MG63 (cell line): ENCODE measurements at places on chromosomes 12 and 14.

DNA sequence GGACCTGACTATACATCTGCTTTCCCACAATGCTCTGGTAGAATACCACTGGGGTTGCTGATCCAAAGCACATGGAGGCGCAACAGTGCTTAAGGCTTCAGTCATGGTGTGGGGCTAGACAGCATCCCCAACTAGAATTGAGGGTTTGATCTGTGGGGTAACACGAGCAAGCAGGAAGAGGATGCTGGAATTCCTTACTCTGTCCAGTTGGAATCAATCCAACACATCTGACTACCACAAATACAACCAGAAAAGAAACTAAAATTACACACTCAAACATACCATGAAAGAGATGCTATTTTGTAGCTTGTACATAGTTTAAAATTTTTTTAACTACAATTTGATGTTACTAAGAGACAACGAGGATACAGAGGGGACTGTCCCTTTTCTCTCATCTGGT lies 40.4 kb upstream of the GTF2A1 start:
- DNase-seq: no peak

- DNase-seq: no peak
These were observed 200.3 kb upstream of the NPAS3 start for GRCh38 chr14:32738206-32738871.

- DNase-seq: no peak
These were observed 21.6 kb downstream of the DAD1 start for GRCh38 chr14:22567437-22567836.

DNA sequence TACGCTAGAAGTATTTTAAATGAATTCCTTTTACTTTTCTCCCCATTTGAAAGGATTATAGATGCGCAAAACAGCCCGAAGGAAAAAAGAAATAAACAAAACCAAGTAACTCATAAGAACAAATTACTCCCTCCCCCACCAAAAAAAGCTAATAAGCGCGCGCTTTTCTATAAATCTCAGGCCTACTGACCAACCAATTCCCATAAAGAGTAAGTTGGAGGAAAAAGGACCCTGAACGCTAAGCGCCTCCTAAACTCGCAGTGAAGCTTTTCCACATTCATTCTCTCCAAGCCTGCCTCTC lies 588 bp downstream of the MBIP start:
- no peak for DNase-seq

DNA sequence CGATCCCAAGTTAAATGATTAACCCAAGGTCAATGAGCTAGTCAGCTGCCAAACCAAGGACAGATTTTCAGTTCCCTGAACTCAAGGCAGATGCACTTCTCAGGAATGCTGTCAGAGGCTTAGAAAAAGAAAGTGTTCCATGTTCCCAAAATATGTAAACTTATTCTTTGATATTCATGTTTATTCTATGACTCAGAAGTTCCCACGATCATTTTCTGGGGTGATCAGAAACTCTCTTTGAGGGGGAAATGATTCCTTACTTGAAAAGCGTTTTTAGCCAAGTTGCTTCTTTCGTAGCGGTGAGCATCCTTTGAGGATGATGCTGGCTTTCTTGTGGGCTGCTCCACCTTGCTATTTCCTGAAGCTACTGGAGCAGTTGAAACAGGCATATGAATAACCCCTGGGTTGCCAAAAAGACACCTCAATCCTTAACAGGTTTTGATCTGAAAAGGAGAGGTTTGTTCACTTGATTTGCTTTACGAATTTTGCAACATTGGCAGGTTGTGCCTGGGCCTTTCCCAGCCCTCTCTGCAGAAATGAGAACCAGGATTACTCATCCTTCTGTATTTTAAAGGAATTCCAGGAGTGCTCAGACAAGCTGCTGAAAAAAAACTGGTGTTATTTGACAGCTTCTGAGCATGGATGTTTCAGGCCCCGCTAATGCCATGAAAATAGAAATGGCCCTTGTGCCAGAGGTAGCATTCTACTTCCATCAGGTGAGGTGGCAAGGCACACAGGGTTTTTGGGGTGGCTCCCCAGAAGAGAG lies 121.4 kb upstream of the HIF1A start:
- DNase-seq: no peak

DNA sequence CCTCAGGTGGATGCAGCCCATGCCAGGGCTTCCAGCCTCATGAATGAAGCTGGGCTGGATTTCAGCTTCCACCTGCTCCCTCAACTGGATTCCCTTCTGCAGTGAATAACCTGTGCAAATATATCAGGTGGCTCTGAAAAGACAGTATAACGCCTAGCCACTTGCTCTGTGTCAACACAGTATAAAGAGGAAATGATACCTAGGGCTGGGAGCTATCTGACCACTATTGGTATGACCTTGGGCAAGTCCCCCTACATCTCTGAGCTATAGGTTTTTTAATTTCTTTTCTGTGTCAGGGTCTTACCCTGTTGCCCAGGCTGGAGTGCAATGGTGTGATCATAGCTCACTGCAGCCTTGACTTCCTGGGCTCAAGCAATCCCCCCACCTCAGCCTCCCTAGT lies 19.8 kb downstream of the ISM2 start:
- no peak for DNase-seq

DNA sequence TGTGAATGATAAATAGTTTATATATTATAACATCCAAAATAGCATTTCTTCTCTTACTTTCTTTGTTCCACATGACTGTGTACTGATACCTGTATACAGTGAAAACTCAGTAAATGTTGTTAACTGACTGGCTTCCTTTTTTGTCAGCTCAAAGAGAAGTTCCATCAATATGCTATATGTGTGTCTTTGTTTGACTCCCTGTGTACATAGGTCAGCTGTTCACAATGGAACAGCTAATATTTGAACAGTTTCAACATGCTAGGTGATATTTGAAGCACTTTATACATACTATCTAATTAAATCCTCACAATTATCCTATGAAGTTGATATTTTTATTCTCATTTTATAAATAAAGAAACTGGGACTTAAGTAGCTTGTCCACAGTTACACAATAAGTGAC lies 15.3 kb upstream of the KICS2 start:
- no peak for DNase-seq

DNA sequence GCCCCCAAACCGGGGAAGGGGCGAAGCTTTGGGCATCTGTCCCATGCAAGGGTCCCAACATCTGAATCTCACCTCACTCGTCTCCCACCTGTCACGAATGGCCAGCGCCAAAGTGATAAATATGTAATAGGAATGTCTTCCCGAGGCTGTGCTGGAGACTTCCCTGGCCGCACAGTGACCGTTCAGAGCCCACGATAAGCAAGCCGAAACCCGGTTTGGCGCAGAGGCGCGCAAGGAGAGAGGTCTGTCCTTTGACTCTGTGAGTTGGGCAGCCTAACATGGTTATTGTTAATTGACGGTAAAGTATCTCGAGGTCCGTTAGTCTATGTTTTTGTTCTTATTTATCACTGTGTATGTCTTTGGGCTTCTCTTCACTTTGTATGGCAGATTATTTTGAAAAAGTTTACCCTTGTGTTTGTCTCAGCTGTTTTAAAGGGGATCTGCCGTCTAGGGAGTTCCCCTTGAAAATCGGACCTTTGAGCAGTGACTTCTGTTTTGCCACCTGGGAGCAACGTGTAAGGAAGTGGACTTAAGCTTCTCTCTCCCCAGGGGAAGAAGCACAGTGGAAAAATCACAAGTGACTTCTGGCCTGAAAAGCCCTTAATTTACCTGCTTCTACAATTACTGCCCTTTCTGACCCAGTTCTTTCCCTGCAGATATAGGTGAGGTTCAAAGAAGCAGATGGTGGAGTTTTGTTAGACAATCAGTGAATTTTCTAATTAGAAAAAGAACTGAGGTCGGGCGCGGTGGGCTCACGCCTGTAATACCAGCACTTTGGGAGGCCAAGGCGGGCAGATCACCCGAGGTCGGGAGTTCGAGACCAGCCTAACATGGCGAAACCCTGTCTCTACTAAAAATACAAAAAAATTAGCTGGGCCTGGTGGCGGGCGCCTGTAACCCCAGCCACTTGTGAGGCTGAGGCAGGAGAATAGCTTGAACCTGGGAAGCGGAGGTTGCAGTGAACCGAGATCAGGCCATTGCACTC lies 1.1 kb upstream of the TM9SF1 start:
- no peak for DNase-seq

GRCh38 chr12:130058926-130059472 lies 103.3 kb upstream of the FZD10 start:
- DNase-seq: no peak
